ENCODE measurements at places on chromosomes 16 and 17.

DNA sequence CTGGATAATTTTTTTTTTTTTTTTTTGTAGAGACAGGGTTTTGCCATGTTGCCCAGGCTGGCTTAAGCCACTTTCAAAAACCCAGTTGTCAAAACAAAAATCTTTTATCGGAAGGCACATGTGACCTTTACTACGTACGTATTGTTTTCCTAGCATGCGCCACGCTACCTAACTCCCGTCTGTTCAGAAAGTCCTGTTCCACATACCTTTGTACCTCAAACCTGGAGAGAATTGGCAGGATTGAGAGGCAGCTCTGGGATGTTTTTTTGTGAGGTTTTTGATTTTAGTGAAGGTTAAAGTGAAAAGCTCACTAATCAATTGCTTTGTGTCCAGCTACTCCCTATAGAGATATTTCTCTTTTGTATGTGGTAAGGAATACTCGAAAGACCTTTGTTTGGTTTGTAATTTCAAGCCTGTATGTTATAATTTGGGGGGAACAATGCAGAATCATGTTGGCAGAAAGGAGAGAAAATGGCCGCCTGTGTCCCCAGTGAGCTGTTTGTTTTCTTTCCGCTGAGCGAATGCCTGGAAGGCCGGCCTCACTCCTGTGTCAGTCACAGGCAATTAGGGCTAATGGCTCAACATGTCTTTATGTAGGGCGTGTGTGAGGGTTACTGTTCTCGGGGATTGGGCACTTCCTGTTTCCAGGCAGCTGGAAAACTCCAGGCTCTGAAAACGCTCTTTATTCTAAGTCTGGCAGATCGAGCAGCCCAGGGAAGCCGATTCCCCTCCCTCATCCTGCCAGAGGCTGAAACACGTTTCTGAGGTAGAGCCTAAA is 60.8 kb upstream of the CLEC18A start:
- DNase-seq: no peak

GRCh38 chr17:57832314-57833178 is 17.3 kb downstream of the MRPS23 start:
- no peak for DNase-seq

- no peak for DNase-seq
These were observed 616.9 kb upstream of the SOX9 start for GRCh38 chr17:71503710-71504465.

DNA sequence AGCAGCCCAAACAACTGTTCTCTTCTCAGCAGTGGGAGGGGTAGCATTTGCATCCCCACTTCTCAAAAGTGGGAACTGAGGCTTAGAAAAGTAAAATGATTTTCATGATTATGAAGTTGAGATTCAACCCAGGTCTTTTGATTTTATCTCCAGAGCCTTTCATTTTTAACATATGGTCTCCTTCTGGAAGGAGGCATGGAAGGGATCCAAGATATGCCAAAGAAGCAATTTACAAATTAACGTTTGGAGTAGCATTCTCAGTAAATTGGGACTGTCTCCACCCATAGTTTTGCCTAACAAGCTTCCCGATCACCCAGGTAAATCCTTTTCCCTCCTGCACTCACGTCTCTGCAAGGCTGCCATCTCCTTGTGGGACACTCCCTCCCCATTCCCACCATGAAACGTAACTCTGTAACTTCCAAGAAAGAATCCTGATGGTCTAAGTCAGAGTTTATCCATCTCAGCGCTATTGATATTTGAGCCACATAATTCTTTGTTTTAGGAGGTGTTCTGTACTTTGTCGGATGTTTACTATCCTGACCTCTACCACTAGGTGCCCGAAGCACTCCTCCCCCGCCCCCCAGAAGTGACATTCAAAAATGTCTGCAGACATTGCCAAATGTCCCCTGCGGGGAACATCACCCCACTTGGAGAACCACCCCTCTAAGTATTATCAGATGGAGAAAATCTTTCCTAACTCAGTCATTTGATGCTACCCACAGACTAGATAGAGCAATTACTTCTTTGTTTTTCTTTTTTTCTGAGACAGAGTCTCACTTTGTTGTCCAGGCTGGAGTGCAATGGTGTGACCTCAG is 32.9 kb upstream of the NFAT5 start:
- no peak for DNase-seq

DNA sequence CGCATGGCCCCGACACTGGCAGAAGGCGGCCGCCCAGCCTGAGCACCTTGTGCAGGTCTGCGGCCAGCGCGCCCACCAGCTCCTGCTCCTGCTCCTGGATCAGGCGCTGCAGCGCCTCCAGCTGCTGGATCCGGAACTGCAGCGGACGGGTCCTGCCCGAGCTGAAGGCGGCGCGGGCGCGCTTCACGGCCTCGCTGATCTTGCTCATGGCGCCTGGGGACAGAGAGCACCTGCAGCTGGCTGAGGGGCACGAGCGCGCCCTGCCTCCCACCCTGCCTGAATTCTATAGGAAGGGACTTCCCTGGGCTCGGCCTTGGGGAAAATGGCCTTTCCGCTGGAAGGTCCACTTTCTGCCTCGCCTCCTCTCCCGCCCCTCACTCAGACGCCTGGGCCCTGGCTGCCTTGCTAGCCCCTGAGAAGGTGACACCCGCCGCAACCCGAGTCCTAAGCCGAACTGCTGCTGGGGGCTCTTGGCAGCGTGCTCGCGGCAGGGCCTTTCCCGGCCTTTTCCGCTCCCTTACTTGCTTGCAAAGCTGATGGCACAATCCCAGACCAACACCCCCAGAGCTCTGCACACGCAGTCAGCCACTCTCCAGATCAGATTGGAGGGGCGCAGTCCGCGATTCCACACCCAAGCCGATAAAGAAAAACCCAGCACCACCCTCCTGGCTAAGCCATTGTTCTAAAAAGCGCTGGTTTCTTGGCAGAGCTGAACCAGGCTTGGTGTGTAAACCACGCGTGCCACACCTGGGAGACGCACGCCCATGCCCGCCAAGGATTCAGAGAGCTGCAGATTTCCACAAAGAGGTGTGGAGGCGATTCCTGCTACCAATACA is 3.0 kb downstream of the ALDH3A1 start:
- peak; percentile 93 for DNase-seq

DNA sequence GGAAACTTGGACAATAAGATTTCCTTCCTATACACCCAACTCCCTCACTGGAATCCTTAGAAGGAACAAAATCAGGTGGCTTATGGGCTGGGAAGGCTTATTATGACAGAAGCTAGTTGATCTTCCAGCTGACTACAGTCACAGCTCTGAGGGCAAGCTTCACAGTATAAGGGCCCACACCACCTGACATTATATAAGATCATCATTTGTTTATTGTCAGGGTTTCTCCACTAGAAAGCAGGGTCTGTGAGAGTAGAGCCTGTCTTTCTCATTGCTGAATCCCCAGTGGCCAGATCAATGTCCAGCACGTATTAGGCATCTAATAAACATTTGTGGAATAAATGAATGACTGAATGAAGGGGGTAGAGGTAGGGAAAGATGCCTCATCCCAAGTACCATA is 57.8 kb upstream of the PHOSPHO1 start:
- DNase-seq: no peak

DNA sequence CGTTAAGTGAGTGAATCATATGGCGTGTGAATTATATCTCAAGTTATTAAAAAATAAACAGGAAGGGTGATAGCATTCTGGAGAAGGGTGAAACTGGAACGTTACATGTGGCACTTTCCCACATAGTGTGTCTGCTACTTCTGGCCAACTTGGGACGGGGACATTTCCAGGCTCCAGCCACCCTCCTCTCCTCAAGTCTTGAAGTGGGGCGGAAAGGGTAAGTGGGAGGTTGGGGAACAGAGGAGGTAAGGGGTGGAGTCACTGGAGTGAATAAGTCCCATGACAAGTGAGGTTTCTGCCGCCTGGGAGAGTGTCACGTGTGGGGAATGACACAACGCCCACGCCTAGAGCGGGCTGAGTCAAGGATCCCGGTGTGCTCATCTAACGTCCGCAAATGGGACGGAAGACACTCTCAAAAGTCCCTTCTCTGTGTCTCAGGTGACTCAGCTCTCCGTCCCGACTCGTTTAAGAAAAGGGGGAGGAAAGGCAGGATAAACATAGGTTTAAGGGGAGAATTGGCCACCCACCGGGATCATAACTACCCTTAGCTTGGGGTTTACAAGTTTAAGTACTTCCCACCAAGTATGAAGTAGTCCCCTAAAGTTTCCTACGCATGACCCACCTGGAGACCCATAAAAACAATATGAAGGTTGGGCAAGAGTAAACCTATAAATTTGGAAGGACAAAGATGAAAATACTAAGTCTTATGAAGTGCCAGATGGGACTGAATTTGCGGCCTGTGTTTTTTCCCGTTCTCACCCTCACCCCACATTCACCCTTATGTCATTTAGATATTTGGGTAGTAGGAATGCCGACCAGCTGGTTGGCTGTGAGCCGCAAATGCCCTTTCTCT is 1.2 kb upstream of the SPAG9 start:
- DNase-seq: peak; percentile 83

DNA sequence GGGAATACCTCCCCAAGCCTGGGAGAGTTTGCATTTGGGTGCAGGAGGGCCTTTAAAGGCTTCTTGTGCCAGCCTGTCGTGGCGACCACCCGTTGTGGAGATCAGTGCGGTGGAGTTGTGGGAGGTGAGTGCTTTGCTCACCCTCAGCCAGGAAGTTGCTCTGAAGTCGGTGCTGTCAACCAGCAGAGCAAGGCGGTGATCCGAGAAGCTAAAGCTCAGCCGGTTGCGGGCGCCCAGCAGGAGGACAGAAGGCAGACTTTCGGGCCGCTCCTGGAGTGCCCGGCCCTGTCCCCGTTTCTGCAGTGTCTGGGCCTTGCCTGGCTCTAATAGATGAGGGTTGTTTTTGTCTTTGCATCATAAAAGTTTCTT is 1.4 kb downstream of the UBE2I start:
- DNase-seq: no peak

DNA sequence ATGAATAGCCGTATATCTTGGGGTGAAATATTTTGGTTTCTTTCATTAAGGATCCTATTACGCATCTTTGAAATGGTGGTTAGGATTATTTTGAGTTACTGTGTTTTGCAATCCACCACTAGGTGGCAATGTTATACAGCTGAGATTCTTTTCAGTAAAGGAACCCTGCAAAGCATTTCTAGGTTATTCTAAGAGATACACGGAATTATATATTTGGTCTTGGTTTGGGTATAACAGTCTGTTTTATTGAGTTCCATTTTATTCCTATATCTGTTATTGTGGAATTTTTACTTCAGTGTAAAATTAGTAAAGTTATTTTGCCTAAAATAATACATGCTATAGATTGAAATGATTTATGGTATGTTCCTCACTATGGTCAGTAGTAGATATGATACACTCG is 62.9 kb upstream of the CPHXL start:
- DNase-seq: no peak

- DNase-seq: no peak
These were observed 321.9 kb upstream of the PMFBP1 start for GRCh38 chr16:72493716-72494415.

Data from stimulated activated CD4-positive, alpha-beta T cell treated with anti-CD3 and anti-CD28 coated beads, Interleukin-4, amount 100 ng/mL, for 48 hours (primary cell).